ENCODE measurements at places on chromosomes 1 and 21. TPM values are rescaled to one million over a fixed set of nuclear protein-coding genes. Genes with fewer than 3 reads are reported as not detected.
A peak's percentile ranks its signal among the peaks of the same experiment; 100 is the strongest.

DNA sequence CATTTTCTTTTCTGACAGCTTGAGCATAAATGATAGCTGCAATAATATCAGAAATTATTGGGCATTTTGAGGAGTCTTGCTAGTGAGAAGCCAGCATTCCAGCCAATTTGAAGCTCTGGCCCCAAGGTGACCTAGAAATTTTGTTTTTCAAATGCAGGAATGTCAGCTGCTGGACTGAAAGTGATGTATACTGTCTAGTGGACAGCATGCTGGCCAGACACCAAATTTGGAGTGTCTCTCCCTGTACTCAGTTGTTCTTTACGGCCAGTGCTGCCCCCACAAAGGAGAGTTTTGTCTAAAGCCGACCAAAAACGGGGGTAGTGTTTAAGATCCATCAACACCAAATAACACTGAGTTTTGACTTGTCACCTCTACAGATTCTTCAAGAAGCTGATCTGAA lies 5.2 kb downstream of the RGS7 start:
- no peak for DNase-seq

The S100A2 gene
- total RNA-seq, result 5.0 TPM

The FAM131C gene
- 3.0 TPM for total RNA-seq

DNA sequence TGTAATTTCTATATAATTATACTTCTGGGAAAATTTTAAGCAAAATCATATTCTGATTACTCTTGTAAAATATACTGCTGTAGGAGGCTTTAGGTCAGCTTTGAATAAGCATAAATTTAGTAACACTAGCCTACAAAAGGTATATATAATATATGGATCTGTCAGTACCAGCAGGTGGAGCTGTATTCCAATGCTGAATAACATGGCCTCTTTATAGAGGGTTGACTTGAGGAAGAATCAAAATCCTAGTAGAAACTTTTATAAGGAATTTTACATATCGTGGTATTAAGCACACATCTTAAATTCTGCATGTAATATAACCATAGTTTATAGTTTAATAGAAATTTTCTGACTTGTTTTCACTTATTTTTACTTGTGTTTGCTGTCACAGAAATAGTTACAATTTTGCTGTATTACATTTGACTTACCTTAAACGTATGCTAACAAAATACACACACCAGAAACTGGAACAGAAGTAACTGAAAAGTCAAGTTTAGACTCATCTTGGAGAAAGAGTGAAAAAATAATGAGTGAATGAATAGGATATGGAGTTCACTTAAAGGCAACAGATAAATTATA lies 79.3 kb downstream of the HMCN1 start:
- DNase-seq, result no peak

GRCh38 chr1:42422737-42423136 lies 33.1 kb downstream of the ZMYND12 start:
- DNase-seq, result no peak

The DNAH14 gene
- 2.2 TPM for total RNA-seq

DNA sequence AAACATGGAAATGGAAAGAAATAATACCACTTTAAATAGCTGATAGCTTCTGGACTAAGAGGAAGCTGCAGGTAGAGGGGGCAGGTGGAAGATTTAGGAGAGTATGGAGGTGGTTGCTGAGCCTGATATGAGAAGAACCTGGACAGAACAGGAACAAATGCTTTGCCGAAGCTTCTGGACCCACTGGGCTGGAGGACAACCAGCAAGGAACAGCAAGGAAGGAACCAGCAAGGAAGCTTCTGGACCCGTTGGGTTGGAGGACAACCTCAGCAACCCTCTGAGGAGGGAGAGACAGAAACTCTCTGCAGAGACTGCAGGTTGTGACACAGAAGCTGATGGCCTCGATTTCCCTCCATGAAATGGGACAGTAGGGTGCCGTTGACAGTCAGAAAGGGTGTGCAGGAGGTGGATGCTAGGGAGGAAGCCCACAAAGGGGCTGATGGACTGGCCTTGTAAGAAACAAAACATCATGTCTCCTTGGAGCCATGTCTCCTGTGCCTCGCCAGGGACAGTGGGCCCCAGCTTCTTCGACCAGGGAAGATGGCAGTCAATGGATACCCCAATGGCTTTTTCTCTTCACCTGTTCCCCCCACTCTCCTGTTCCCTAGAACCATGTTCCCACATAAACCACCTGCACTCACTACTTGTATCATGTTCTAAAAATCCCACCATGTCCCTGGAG lies 8.3 kb upstream of the WNT3A start:
- peak; percentile 62 for DNase-seq

The SPRR2B gene
- not detected for total RNA-seq

Data from cardiac septum (tissue), 1 donor.